ENCODE measurements at places on chromosomes 5 and 9.

DNA sequence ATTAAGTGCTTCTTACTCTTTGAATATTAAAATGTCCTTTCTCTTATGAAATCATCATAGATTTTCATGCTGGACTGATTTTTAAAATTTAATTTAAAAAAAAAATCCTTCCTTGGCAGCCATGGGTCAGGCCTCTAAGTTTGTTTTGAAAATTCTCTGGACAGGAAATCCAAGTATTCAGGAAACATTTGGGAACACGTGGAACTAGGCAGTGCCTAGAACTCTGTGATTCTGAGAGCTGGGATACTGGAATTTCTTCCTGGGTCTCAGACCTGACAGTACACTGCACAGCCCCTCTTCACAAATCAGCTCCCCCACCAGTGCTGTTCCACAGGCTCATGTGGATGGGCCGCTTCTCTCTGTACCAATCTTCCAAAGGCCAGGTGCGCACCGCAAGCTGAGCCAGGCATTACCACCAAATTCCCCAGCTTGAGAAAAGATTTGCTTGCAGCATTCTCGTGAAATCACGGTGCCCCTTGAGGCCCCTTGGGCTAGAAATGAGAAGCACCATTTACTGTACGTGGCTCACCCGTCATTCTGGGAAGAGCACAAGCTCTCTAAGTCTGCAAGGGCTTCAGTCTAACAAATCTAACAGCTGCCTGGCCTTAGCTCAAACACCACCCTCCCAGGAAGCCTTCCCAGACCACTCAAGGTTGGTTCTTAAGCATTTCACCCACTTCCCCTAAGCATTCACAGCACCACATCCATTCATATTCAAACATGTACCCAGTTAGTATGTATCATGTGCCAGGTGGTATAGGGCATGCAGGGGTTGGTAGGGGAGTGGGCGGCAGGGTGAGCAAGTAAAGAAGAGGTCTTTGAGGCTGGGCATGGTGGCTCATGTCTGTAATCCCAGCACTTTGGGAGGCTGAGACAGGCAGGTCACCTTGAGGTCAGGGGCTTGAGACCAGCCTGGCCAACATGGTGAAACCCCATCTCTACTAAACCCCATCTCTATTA is 26.5 kb downstream of the B4GALT1 start:
- DNase-seq, result no peak

DNA sequence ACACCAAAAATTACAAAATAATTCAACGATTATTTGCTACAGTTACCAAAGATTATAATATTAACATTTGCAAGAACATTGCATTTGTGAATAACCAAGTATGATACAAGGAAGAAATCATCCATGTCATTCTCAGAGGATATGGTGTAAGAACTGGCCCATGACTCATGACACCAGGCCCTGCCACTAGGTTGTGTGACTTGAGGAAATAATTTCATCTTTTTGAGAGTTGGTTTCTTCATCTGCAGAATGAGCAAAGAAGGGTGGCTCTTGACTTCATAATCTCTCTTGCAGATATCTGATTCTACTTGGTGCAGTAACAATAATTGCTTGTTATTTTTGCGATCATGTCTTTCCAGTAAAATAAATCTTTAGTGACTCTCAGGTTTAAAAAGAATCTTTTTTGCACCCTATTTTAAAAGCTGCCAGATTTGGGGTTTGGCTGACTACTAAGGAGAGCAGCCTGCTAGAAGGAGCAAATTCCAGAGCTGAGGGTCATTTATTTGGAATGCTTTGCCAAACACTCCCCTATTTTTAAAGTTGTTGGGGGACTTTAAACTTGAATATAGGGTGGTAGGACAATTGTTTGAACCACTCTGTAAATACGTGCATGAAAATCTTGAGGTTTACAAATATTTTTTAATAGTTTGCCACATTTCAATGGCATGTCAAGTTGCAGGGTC is 23.5 kb downstream of the ITGA1 start:
- DNase-seq, result no peak

DNA sequence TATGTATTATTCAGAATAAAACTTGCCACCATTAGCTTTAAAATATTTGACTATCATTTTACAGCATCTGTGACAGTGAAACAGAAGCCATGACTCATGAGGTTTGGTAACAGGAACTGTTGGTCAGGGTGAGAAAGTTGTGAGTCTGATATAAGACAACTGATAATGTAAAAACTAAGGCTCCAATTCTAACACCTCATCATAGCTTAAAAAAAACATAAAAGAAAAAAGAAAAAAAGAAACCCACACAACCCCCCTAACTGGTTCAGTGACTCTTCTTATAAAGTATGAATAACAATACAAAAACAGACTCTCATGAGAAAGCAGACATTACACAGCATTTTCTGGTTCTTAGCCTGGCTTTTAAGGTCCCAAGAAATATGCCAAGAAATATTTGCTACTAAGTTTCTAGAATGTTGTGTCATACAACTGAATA is 85.8 kb downstream of the MRPS27 start:
- no peak for DNase-seq

DNA sequence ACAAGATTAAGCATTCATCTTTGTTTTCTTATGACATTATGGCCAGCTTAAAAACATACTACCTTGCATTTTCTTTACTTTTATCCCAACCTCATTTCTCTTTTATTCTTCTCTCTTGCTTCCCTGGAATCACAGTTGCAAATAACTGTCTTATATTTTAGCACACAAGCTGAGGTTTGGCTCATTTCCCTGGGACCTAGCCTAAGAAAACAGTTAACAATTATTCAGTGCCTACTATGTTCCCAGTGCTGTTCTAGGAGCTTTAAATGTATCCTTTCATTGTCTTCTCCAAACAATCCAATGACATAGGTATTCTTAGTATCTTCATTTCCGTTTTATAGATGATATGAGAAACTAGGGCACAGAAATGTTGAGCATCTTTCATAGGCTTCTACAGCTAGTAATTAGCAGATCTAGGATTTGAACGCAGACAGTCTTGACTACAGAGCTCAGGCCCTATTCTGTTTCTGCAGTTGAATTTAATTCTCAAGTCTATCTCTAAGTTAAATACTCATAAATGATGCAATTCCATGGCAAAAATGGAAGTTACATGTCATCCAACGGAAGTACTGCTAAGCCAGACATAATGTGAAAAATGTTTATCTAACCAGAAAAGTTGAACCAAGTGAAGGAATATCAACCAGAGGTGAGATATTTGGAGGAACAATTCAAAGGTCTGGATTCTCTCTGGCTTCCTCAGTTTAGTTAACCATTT is 52.3 kb upstream of the MTAP start:
- DNase-seq, result no peak

- no peak for DNase-seq
Measured at GRCh38 chr9:105984714-105985113, 290.4 kb downstream of the TMEM38B start.

DNA sequence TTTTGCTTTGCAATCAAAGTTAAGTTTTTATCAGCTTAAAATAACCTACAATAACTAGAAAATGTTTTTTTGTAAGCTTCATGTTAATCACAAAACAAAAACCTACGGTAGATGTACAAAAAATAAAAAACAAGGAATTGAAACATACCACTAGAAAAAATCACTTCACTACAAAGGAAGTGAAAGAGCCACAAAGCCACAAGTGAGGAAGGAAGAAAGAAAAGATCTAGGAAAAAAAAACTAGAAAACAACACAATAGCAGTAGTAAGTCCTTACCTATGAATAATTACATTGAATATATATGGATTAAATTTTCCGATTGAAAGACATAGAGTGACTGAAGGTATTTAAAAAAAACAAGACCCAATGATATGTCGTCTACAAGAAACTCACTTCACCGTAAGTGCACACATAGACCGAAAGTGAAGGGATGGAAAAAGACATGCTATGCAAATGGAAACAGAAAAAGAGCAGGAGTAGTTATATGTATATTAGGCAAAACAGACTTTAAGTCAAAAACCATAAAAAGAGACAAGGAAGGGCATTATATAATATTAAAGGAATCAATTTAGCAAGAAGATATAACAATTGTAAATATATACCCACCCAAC is 13.4 kb upstream of the ZDHHC21 start:
- DNase-seq, result no peak

GRCh38 chr9:103574056-103574455 is 520.1 kb upstream of the SMC2 start:
- DNase-seq, result no peak

DNA sequence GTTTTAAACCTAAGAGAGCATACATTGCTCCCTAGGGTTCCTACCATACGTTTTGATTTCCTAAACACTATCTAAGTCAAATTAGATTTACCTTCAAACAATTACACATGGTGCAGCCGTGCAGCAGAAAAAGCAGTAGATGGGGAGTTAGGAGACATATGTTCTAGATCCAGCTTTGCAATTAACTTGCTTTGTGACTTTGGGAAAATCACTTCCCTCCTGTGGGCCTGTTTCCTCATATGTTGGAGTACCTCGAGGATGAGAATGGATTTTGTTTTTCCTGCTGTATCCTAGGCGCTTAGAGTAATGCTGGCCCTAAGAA is 711 bp downstream of the MRPL50 start:
- DNase-seq, result peak; percentile 51

- no peak for DNase-seq
Measured at GRCh38 chr9:25481372-25481771, 196.9 kb downstream of the TUSC1 start.

GRCh38 chr9:20811872-20812271 is 127.8 kb downstream of the FOCAD start:
- DNase-seq, result no peak

GRCh38 chr9:75064307-75065025 is 23.5 kb downstream of the NMRK1 start:
- DNase-seq, result peak; percentile 37

- peak; percentile 70 for DNase-seq
Measured at GRCh38 chr9:113376634-113377567, at the start of gene HDHD3. TSS of gene HDHD3 (minus strand) at chr9:113376986. CDS start at chr9:113374354, 2,632 bp downstream.

DNA sequence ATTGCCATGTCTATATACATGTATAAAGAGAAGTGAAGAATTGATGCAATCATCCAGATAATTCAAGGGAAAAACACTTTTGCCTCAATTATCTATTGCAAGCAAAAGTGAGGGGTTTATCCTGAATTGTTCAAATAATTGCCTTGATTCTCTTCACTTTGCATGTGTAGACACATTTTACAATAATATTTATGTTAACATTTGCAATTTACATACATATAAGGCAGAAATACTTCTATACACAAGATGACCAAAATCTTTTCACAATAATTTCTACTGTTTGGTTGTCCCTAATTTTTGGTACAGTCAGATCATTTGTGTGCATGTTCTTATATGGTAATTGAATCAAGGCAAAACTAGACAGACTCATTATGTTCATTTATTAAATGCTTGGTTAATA is 285.3 kb upstream of the TMEM161B start:
- no peak for DNase-seq

GRCh38 chr9:13064676-13065075 is 214.8 kb downstream of the MPDZ start:
- no peak for DNase-seq

DNA sequence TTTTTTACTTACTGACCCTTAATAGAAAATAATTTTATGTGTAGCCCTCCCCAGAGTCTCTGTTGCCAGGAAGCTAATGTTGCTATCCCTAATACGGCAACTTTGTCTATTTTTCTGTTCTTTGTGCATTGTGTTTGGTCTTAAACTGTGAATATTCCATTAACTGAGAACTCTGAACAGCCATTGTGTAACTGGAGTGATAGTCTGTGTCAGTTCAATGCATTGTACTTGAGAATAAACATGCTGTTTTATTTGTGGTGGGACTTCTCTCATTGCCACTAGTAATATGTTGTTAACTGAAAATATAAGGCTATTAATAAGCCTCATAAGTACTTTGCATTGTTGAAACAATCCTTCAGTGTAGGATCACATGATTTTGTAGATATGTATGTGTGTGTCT is 278.3 kb upstream of the DMRT1 start:
- no peak for DNase-seq

GRCh38 chr5:80707645-80708044 is 52.9 kb upstream of the DHFR start:
- DNase-seq, result no peak

- no peak for DNase-seq
Measured at GRCh38 chr9:11312966-11313365, 700.2 kb upstream of the PTPRD start.

GRCh38 chr5:39711821-39712220 is 287.0 kb upstream of the DAB2 start:
- DNase-seq, result no peak

- DNase-seq, result no peak
Measured at GRCh38 chr9:78006734-78007133, 24.9 kb downstream of the GNAQ start.

GRCh38 chr9:115162946-115163345 is 45.0 kb upstream of the TNC start:
- DNase-seq, result no peak

GRCh38 chr5:56622141-56622540 is 193.2 kb upstream of the MAP3K1 start:
- no peak for DNase-seq

Measured in NCI-H524 (cell line).